ENCODE measurements at places on chromosomes 16 and 17.

DNA sequence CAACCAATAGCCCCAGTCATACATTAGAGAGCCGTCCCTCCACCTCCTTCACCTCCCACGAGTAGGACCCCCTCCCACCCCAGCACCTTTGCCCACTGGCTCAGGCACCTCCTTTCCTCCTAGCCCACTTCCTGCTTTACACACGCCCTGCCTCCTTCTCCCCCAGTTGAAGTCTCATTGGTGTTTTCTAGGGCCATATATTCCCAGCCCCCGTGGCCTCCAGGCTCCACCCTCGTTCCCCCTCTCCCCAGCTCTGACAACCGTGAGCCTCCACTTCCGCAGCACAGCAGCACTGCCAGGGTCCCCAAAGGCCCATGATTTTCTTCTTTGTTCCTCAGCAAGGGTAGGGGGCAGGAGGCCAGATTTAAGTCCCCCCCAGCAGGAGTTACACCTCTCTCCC lies 340.3 kb upstream of the TNRC6C start:
- no peak for DNase-seq

- no peak for DNase-seq
These were observed 24.7 kb upstream of the CIITA start for GRCh38 chr16:10852286-10852685.

DNA sequence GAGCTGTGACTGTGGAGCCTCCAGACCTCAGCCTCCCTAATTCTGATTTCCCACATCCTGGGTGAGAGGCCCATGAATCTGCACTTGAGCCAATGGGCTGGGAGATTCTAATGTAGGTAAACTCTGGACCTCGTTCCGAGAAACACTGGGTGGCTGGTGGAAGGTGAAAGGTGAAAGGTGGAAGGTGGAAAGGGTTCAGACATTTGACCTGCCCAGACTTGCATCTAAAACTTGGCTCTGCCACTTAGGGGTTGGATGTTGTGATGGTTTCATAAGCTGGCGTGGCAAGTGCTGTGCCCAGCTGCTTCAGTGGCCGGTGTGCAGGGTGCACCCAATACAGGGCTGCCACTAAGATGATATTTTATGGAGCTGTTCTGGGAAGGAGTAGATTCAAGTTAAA lies 24.8 kb downstream of the SYT17 start:
- DNase-seq: no peak

- DNase-seq: peak; percentile 56
These were observed 677 bp upstream of the ZNHIT3 start for GRCh38 chr17:36485805-36486203.

- DNase-seq: no peak
These were observed 124.2 kb downstream of the METRNL start for GRCh38 chr17:83203472-83204221.

- no peak for DNase-seq
These were observed 24.6 kb upstream of the COX10 start for GRCh38 chr17:14044702-14045101.
